ENCODE measurements at places on chromosomes 2 and 18.

DNA sequence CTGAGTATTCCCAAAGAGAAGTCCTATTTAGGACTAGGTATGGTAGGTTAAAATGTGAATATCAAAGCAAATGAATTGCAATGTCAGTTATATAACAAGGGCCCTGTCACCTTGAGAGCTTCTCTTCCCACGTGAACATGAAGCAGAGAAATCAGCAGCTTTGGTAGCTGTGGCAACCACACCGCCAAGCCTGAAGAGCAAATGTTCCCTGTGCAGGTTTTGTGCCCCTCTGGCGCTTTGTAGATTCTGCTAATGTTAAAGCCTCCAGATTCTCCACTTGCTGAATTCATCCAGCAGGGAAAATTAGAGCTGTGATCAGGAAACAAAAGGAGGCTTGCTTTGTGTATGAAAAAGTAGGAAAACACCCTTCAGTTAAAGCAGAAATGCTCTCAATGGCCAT lies 322.6 kb downstream of the RBM43 start:
- DNase-seq: no peak

- no peak for DNase-seq
Measured at GRCh38 chr2:126784045-126784444, 114.6 kb upstream of the TEX51 start.

DNA sequence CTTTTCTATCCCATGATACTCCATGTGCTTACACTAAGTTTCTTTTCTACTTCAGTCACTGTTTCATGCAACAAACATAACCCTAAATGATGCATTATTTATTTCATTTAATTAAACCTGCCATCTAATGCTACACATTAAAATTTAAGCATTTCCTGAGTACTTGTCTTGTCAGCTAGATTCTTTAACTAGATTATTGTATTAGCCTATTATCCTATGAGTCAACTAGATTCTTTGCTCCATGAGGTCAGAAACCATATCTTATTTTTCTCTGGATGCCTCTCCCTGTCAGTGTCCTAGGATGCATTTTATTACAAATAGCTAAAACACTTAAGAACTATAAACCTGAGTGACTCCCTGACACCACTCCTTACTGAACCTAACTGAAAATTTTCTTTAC lies 652.4 kb downstream of the SLC4A3 start:
- no peak for DNase-seq

GRCh38 chr2:166628478-166629136 lies 134.6 kb upstream of the SCN7A start:
- no peak for DNase-seq

DNA sequence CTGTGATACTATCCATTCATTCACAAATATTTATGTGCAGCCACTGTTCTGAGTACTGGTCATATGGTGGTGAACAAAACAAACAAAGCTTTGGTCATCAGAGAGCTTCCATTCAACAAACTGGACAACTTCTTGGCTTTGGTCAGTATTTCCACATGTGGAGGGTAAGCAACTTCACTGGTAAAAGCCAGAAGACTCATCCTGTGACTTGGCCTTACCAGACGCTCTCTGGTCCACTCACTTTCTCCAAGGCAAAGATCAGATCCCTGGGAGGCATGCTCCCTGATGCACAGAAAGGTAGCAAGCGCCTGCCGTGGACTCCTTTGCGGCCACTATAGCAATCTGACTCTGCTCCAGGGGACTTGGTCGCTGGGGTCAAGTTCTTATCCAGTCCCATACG lies 179.5 kb downstream of the EN1 start:
- no peak for DNase-seq

DNA sequence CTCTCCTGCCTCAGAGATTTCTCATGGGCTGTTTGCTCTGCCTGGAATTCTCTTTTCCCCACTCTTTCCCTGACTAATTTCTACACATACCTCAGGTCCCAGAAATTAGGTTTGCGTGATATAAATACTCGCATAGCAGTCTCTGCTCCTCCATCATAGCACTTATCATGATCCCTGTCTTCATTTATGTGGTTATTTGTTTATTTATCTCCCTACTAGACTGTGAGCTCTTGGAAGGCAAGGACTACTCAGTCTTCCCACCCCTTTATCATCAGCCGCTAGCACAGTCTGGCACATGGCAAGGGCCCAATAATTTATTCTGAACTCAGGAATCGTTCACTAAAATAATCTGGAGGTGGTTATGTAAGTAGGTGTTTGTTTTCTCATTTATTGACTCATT lies 79.3 kb downstream of the ADCYAP1 start:
- no peak for DNase-seq

DNA sequence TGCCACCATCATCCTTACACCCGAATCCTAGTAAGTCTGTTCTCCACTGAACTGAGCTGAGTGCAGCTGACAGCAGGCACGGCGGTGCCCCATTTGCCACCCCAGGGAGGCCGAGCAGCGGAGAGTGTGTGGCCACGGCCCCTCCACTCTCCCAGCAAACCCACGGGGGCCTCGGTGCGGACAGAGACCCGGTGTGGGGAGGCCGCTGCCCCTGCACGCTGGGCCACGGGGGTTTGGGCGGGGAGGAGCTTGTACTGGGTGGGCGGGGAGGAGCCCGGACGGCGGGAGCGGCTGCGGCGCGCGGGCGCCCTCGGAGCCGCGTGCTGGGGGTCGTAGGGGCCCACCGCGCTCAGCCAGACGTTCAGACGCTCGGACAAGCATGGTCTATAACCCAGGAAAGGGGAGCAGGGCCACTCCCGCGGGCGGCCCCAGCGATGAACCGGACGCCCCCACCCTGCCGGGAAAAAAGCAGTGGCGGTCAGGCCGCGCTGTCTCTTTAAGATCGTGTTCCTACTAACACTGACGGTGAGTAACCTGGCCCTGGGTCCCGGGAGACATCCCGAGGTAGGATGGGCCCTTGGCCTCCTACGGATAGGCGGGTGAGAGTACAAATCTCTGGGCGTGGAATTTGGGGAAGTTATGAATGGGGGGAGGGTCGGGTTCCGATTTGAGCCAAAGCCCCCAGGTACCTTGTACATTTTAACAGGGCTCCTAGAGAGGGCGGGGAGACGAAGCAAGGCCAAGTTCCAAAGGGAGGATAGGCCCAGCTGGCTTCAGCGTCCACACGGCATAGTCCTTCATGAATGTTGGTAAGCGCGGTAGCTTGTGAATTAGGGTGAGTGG lies at the start of gene ITPRIPL1:
ITPRIPL1 (plus strand) TSS at position 277 of the 843 bp plus-strand sequence; CDS start at position 800, 523 bp downstream.
- peak; percentile 62 for DNase-seq

DNA sequence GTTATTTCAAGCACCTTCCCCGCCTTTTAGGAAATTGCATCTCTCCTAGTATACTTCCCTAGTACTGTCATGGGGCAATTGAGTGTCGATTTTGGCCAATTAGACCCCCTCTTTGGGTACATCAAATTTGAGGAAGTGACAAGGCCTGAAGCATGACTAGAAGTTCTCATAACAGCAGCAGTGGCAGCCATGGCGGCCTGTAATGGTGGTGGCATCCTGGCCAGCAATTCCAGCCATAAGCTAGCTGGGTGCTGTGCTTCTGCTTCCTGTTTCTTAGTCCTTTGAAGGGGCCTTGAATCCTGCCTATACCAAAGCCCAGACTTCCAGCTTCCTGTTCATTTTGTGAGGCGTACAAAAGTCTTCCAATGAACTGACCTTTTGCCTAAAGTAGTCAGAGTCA lies 523.1 kb downstream of the PLCL1 start:
- no peak for DNase-seq

DNA sequence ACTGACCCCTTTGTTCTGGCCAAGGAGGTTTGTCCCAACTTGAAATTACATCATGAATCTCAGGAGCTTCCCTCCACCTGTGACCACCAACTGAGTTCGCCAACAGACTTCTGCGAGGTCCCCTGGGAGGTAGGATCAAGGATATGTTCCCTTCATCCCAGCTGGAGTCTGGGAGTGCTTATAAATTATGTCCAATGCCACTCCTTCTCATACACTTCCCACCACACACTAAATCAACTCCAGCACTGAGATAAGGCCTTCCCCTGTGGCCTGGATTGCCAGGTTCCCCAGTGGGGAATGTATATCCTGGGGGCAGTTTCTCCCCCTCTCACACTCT lies 99.2 kb downstream of the RND3 start:
- DNase-seq: no peak

DNA sequence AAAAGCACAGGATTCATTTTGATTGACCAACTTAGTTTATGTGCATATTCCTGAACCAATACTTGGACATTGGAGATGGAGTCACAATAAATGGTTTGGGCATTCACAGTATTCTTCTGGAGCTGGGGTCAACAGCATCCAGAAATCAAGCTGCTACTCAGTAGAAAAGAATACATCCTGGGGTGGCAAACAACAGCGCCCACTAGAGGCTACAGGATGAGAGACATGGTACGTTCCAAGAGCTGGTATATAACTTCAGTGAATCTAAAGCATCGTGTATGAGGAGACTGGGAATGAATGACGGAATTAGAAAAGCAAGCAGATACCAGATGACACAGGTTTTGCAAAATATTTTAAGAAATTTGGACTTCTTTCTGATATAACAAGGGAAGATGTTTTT lies 142.9 kb upstream of the FIGN start:
- DNase-seq: no peak

DNA sequence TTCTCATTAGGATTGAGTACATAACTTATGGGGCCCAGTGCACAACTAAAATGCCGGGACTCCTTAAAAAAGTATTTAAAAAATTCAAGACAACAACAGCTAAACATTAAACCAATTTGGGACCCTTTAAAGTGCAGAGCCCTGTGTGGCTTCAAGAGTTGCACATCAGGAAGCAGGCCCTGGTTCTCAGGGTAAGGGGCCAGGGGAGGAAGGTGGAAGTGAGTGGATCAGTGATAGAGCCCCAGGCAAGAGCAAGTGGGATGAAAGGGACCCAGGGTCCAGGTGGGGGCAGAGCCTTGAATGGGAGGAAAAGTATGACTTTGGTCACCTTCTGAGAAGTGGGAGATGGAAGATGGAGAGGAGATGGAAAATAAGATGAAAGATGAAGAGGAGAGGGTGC lies 2.3 kb upstream of the FHOD3 start:
- DNase-seq: no peak

DNA sequence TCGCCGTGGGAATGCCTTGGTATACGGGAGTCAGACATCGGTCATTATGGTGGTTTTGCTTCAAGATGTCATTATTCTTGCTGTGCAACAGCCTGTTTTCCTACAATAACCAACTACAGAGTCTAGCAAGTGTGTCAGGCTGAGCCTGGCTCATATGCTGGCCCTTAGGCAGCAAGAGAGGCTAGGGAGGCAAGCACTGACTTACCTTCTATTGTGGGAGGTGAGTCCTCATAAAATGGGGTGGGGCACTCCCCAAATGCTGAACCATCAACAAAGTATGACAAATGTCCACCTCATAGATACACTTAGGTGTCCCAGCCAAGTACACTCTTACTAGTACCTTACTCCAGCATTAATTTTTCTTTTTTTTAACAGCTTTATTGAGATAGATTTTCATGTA lies 77.0 kb upstream of the ATL2 start:
- DNase-seq: no peak

GRCh38 chr2:135586148-135586547 lies 54.9 kb downstream of the R3HDM1 start:
- DNase-seq: no peak

- no peak for DNase-seq
Measured at GRCh38 chr2:24917731-24918325, 2.2 kb downstream of the ADCY3 start.
